D341Med (cell line): ENCODE measurements at places on chromosomes 2 and 18.

DNA sequence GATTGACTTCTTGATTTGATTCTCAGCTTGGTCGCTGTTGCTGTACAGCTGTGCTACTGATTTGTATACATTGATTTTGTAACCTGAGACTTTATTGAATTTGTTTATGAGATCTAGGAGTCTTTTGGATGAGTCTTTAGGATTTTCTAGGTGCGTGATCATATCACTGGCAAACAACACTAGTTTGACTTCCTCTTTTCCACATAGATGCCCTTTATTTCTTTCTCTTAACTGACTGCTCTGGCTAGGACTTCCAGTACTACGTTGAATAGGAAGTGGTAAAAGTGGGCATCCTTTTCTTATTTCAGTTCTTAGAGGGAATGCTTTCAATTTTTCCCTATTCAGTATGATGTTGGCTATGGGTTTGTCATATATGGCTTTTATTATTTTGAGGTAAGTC is 101.3 kb downstream of the OSBPL1A start:
- DNase-seq: no peak

GRCh38 chr2:202847693-202848524 is 23.7 kb downstream of the ICA1L start:
- DNase-seq: no peak

- no peak for DNase-seq
Observed at GRCh38 chr2:42032224-42032620, 15.6 kb upstream of the PKDCC start.

DNA sequence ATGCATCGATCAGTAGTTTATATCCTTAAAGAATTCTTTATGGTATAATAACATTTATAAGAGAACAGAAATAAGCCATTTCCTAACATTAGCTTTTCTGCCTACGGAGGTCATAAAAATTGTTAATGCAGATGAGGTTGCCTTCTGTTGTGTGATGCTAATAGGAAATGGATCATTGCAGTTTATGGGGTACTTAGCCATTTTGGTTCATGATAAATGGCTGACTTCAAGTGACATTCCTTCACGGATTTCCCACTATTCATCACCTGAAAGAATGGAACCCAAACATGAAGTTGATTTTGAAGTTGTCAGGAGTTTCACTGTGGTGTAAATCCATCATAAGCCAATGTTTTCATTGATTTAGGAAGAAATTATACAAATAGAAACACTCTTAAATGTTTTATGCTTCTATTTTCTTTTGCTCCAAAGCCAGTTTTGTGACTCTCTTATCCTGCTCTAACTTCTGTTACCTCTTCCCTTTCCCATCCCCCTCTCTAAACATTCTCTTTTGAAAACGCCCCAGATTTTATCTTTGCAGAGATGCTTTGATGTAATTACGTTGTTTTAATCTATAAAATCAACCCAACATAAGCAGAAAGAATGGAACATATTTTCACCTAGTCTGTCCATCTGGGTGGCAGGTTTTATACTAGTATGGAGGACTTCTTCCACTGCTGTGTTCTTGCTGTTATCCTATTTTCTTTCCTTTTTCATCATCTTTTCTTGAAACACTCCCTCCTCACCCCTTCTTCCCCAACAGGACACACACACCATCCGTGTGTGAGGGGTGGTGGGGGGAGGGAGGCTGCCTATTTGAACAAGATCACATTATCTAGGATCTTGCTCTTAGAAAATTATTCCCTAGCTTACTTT is 58.2 kb downstream of the GREB1L start:
- DNase-seq: no peak

- DNase-seq: no peak
Observed at GRCh38 chr2:174780191-174780840, 16.0 kb upstream of the CHRNA1 start.

- no peak for DNase-seq
Observed at GRCh38 chr2:130259594-130259993, 61.4 kb upstream of the TUBA3E start.

DNA sequence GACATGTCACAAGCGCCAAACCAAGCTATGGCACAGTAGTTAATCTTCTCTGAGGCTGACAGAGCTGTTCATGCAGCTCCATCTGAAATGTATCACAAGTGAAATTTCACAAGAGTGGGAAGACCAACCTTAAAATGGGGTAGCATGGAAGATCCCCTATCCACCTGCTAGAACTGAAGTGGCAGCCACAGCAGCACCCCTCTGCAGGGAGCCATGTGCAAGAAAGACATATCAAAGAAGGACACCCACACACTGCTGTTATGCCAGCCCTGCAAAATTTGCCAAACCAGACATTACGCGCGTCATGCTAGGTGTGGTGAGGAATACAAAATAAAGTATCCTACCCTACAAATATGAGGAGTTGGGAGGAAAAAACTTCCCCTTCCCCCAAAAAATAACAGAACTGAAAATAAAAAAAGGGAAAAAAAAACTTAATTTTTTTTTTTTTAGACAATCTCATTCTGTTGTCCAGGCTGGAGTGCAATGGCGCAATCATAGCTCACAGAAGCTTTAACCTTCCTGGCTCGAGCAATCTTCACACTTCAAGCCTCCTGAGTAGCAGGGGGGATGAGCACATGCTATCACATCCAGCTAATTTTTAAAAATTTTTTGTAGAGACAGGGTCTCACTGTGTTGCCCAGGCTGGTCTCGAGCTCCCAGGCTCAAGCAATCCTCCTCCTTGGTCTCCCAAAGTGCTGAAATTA is 76.2 kb downstream of the STK39 start:
- DNase-seq: no peak

DNA sequence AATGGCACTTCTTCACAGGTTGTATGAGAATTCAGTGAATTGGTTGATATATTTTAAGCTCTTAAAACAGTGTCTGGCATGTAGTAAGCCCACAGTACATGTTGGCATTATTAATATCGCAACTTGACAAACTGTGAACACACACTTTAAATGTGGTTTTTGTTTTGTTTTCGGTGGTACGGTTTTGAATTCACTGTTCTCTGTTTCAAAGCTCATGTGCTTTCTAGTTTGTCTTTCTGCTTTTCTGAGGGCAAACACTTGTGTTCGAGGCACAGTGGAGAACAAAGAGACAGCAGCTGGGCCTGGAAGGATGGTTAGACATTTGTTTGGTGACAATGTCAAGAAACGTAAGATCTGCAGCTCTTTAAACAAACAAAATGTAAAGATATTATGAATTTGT is 276.5 kb upstream of the MC4R start:
- DNase-seq: no peak

DNA sequence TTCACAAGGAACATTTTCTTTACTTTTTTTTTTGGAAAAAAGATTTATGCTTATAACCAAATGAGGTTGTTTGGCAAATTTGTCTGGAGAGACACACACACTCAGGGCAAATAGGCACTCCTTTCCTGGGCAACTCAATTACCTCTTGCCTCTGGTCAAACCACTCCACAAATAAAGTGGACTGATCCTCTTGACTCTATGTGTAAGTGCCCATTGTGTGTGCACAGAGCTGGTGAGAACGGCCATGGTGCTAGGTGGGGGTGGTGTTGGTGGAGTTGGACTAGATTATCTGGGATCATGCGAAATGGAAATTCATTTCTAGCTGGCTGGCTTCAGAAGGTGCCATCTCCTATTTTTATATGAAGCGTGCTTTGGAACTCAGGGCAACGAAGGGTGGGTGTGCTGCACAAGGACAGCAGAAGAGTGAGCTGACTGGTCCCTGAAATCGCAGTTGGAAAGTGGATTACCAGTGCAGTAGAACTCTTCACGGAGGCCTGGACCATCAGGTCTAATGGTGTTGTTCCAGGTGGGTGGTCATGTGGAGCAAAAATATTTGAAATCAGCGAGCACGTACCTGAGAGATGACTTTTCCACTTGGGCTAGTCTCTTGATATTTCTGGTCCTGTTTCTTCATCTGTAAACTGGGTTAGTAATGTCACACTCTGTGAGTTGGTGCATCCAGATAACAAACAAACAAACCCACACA is 149.9 kb downstream of the RPIA start:
- no peak for DNase-seq

- DNase-seq: peak; percentile 84
Observed at GRCh38 chr2:157327621-157328500, 2.2 kb upstream of the ERMN start.
